Endothelial cell of umbilical vein (primary cell): ENCODE measurements at places on chromosomes 7 and 10. TPM values are rescaled to one million over a fixed set of nuclear protein-coding genes. Genes with fewer than 3 reads are reported as not detected.
A peak's percentile ranks its signal among the peaks of the same experiment; 100 is the strongest.

DNA sequence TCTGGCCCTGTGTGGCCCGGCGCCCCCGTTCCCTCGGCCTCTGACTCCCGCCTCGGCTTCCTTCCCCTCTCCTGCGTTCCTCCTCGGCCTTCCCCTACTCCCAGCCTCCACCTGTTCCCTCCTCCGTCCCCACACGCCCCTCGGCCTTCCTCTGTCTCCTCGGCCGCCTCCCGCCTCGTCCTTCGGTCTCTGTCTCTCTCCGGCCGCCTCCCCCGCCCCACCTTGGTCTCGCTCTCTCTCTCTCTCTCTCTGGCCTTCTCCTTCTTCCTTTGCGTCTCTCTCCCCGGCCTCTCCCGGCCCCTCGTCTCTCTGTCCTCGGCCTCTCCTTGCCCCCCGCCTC, 588 bp downstream of the GET4 start:
- DNase-seq, result peak; percentile 47
- peak overlapping the region; percentile 99 for H3K4me3 ChIP-seq
- peaks cover 9% of the 10 kb centered on the region for H3K36me3 ChIP-seq
- H3K4me1 ChIP-seq, result peaks cover 12% of the 10 kb centered on the region
- H3K27me3 ChIP-seq, result no peaks in the 10 kb centered on the region

GRCh38 chr10:120422457-120422856, 34.6 kb upstream of the PLPP4 start:
- no peaks in the 10 kb centered on the region for H3K36me3 ChIP-seq
- H3K4me1 ChIP-seq, result peaks cover 42% of the 10 kb centered on the region

DNA sequence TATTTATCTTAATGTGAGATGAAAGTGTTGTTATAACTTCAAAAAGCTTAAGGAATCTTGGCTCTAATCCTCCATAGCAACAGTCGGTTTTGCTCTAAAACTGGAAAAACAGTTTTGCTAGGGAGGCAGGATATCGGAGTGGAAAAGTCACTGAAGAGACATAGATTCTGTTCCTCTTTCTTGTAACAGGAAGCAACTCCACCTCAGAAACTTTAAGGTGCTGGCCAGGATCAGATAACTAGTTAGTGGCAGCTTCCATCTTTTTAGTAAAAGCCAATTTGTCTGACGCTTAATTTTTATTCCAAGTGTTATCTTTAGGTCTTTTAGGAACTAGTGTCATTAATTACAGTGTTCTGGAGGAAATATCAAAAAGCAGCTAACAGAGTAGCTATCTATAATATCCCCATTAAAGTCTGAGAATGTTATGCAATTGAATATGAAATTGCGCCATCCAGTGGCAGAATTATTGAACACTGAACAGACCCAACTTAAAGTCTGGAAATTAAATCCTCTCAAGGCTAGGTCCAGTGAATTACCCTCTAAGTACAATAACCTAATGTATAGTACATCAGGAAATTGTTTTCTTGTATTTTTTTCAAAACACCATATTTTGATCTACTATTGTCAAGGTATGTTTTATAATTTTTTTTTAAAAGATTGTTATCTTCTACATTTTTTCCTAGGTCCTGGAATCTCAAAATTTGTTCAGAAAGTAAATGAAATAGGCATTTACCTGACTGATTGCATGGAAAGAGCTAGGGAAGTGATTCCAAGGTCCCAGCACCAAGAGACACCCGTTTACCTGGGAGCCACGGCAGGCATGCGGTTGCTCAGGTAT, 65.9 kb upstream of the CC2D2B start:
- H3K4me3 ChIP-seq, result no peak overlapping the region
- no peaks in the 10 kb centered on the region for H3K36me3 ChIP-seq
- H3K27ac ChIP-seq, result peak overlapping the region; percentile 22
- no peaks in the 10 kb centered on the region for H3K27me3 ChIP-seq
- peaks cover 7% of the 10 kb centered on the region for H3K4me1 ChIP-seq

DNA sequence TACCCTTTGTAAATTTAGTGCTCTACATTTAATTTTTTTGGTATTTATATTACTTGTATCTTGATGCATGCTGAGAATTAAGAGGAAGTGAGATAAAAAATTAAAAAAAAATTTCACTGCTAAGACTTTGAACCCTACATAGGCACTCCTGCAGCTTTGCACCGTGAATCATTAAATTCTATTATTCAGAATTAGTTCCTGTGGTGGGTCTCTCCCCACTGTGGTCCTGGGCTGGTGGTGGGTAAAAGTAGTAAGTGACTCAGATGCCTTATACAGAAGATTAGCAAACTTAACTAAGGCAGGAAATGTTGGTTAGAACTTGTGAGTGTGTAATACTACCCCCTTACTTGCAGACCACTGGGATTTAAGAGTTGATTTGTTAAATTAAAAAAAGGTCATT, 72.6 kb downstream of the AP3M1 start:
- peak; percentile 77 for DNase-seq
- peak overlapping the region; percentile 90 for H3K27ac ChIP-seq
- H3K36me3 ChIP-seq, result peaks cover 26% of the 10 kb centered on the region
- H3K27me3 ChIP-seq, result no peaks in the 10 kb centered on the region

The UPK3B gene
- 0.77 and 0.97 TPM in 2 replicates for total RNA-seq
